ENCODE measurements at places on chromosomes 1 and 21.

- H3K4me3 ChIP-seq = no peak overlapping the region
- peaks cover 2% of the 10 kb centered on the region for H3K36me3 ChIP-seq
- H3K27ac ChIP-seq = no peak overlapping the region
- no peaks in the 10 kb centered on the region for H3K4me1 ChIP-seq
- no peak for DNase-seq
Measured at GRCh38 chr1:45265244-45265643, 58.8 kb upstream of the ZSWIM5 start.

DNA sequence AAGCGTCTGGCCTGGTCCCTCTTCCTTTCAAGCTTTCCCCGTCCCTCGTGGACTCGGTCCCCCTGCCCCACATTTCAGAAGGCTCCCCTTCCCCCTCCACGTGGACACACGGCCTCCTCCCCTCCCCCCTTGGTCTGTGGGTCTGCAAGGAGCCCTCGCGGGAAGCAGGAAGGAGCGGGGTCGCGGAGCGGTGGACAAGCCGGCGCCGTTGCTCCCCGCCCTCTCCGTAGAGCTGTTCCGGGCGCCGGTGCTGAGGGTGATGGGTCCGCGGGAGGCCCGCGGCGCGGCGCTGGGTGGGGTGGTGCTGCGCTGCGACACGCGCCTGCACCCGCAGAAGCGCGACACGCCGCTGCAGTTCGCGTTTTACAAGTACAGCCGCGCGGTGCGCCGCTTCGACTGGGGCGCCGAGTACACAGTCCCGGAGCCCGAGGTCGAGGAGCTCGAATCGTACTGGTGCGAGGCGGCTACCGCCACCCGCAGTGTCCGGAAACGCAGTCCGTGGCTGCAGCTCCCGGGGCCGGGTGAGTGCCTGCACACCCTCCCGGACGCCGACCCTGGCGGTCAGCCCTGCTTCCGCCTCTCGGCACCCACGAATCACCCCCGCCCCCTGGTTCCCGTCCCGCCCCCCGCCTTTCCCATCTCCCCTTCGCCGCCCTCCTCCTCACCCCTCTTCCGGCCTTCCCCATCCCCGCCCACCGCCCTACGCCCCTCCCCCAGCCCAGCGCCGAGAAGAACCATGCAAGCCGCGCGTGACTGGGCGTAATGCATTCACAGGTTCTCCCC lies 5.3 kb downstream of the FCRLB start:
- H3K27me3 ChIP-seq = no peaks in the 10 kb centered on the region
- peak; percentile 67 for DNase-seq
- H3K27ac ChIP-seq = peak overlapping the region; percentile 96
- peaks cover 10% of the 10 kb centered on the region for H3K36me3 ChIP-seq
- peaks cover 36% of the 10 kb centered on the region for H3K4me1 ChIP-seq
- peak overlapping the region; percentile 98 for H3K4me3 ChIP-seq

DNA sequence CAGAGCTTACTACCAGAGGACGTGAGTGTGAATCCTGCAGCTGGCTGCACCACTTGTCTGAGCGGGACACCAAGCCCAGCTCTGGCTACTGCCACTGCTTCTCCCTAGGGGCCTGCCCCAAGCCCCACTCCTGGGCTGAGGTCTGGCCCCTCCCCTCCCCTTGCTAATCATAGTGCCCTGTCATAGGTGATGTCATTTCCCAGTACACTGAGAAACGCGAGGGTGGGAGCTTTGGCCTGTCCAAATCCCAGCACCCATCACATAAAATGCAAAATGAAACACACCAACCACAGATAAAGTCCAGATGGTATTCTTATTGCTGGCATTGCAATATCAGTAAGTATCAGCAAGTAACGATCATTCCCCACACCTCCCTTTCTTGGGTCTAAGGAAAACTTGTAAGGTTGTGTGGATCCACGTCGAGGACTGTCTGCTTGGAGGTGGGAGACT lies 77.7 kb downstream of the TOMM20 start:
- no peaks in the 10 kb centered on the region for H3K36me3 ChIP-seq
- H3K4me1 ChIP-seq = no peaks in the 10 kb centered on the region
- no peak for DNase-seq
- no peak overlapping the region for H3K4me3 ChIP-seq

DNA sequence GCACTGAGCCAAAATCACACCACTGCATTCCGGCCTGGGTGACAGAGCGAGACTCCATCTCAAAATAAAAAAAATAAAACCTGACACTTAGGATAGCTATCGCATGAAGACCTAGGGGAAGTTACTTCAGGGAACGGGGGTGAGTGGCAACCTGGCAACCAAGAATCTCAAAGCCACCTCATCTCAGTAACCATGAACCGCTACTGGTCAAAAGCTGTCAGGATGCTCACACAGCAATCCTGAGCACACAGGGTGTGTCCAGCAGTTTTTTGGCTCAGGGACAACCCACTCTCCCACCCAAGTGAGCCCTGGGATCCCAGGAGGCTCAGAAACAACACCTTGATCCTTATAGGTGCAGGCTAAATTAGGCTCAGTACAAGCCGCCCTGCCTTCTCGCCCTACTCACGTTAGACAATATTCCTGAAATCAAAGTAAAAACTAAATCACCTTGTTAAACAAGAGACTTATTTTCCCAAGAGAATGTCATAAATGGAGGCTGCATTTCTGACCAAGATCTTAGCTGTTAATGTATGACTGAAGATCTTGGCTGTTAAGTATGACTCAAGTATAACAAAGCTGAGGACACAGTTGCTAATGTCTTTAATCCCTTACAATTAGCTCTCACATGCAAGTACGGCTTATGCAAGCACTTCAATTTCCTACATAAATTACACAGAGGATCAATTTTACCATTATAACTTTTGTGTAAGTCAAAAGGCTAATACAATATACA lies 48.3 kb upstream of the NADK start:
- peaks cover 20% of the 10 kb centered on the region for H3K4me1 ChIP-seq
- no peak for DNase-seq
- no peaks in the 10 kb centered on the region for H3K27me3 ChIP-seq
- peak overlapping the region; percentile 92 for H3K27ac ChIP-seq

DNA sequence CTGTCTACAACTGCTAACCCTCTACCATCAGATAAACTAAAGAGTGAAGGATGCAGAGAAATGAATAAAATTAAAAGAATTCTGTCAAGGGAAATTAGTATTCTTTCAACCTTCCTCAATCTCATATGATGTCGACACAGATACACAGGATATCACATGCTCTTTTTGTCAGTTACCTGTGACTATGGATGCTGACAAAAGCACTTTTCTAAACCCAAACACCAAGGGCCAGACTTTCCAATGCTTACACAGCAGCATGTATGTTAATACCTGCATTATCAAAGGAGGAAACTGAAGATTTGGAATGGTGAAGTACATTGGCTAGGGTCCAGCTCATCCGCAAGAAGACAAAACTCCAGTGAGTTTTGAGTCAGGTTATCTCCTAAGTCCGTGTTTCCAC lies 294.0 kb downstream of the SMYD3 start:
- H3K27me3 ChIP-seq = no peaks in the 10 kb centered on the region
- no peaks in the 10 kb centered on the region for H3K4me1 ChIP-seq
- H3K36me3 ChIP-seq = no peaks in the 10 kb centered on the region
- no peak overlapping the region for H3K4me3 ChIP-seq
- H3K27ac ChIP-seq = no peak overlapping the region

DNA sequence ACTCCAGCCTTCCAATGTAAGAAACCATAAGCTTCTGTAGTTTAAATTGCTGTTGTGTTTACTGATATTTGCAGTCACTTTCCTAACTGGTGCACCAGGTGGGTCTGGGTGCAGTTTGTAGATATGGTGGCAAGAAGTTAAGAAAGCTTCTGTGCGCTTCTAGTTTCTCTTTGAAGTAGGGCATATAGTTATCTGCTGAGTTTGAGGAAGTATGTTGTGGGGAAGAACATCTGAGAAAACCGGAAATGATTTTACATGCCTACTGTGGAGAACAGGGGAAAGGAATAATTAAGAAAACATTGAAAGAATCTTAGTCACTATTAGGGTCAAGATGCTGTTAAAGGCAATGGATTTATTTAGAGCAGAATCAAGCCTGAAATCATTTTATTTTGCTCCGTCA lies 14.9 kb upstream of the SLC44A5 start:
- no peak for DNase-seq
- no peaks in the 10 kb centered on the region for H3K36me3 ChIP-seq
- H3K27me3 ChIP-seq = peaks cover 8% of the 10 kb centered on the region
- H3K4me1 ChIP-seq = no peaks in the 10 kb centered on the region

GRCh38 chr1:25109531-25109951 lies 122.8 kb downstream of the SYF2 start:
- H3K4me1 ChIP-seq = peaks cover 13% of the 10 kb centered on the region
- H3K27ac ChIP-seq = peak overlapping the region; percentile 88
- peak overlapping the region; percentile 53 for H3K4me3 ChIP-seq
- peak; percentile 48 for DNase-seq

DNA sequence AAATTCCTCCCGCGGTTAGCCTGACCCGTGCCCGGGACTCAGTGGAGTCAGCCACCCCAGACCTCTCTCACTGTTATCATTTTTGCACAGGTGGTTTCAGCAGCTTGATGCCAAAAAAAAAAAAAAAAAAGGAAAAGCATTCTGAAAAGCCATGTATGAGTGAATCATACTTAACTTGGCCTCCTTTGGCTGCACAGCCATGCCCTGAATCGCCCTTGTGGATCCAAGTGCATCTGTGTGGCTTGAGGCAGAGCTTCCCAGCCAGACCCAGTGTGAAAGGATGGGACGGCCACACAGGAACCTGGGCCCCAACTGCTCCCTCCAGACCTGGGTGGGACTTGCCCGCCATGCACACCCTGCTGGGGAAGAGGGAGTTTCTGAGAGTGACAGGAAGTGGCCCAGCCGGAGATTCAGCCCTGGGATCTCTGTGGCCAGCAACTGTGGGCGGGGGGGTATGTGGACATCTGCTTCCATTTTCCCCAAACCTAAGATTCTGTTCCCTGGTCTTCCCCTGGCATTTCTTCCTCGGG lies 8.6 kb downstream of the YBEY start:
- peaks cover 9% of the 10 kb centered on the region for H3K4me1 ChIP-seq
- DNase-seq = no peak
- no peak overlapping the region for H3K4me3 ChIP-seq

DNA sequence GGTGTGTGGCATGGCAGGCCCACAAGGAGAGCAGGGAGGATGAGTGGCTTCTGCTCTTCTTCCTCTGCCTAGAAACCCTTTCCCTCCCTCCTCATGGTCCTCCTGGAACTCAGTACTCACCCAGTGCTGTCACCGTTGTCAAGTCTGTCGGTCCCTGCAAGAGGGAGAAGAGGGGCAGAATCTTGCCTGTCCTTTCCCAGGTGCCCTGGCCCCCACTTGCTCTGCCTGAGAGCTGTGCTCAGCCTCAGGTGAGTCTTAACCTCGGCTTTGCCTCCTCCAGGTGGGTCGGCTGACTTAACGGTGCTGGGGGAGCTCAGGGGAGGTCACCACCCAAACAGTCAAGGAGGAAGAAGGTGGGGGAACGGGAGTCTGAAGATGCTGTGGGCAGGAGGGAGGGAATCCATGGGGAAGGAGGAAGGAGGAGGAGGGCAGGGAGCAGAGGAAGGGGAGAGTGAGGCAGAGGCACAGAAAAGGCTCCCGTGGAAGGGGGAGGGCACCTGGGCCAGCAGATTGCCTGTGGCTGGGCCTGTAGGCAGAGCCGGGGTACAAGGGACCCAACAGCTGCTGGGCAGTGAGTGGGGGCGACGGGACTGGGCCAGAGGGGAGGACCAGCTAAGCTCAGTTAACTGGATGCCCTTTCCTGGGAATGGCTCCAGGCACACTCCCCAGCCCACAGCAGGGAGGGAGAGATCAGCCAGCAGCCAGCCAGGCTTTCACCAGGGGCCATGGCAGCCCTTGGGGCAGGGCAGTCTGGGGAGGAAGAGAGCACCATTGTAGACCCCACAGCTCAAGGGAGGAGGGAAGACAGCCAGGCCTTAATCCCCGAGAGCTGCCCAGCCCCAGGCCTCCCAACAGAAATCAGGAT lies 26.3 kb downstream of the CTNNBIP1 start:
- peaks cover 6% of the 10 kb centered on the region for H3K36me3 ChIP-seq
- no peak for DNase-seq
- no peaks in the 10 kb centered on the region for H3K27me3 ChIP-seq
- peak overlapping the region; percentile 10 for H3K4me3 ChIP-seq
- peak overlapping the region; percentile 90 for H3K27ac ChIP-seq
